ENCODE measurements at places on chromosomes 2 and 18.

DNA sequence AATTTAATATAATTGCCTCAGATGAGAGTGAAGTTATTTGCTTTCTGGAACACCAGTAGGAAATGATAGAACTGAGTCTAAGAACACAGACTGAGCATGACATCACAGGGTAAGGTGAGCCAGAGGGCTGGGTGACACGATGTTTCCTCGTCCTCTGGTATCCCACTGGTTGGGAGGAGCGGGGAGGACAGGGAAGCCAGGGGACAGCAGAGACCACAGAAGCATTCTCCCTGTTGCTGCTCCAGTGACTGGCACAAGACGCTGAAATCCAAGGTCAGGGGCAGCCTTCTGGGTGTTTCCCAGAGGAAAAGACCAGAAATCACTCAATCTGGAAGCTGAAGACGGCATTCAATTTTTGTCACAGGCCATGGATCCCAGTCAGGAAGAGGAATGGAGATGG, 363.4 kb upstream of the SOX11 start:
- no peak for DNase-seq

DNA sequence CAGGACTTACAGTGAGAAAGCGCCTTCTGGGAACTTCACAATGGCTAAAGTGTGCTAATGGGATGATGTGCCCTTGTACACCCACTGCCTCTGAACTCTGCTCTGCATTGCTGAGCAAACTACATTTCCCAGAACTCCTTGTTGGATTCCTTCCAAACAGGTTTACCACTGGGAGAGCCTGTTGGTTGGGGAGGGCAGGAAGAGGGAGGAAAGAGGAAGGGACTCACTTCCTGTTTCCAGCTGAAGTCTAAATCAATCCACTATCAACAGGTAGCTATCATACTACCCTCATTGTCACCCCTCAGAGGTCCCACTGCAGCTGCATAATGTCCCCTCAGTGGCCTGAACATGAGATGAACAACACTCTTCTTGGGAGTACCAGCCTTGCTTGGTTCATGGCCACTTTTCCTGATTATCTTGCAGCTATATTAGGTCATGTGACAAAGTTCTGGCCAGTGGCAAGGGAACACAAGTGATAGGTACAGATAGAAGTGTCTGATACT, 109.7 kb downstream of the MSH2 start:
- no peak for DNase-seq

DNA sequence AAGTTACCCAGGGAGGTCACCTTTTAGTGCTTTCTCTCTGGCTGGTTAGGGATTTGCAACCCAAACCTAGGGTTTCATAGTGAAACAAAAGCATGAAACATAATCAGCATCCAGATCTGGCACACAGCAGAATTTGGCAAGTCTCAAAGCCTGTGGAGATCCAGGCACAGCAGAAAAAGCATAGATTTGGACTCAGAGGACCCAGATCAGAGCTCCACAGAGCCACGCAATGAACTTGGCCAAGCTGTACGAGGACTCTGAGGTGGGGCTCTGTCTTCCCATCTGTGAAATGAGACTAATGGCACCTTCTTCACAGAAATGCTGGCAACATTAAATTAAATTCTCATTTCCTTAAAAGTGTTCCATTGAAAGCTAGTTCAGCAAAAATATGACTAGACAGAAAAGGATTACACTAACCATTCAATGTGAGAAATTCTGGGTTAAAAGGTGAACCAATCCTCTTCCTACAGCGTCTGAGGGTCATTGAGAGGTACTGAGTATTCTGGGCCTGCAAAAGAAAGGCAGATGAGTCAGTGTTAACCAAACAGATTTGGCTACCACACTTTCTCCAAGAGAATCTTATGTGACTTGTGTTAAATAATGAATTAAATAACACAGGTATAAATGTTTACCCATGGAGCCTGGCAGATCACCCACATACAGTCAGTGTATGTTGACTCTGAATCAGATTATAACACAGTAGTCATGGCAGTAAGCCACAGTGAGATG, 266.3 kb downstream of the MREG start:
- DNase-seq = no peak

- no peak for DNase-seq
These were observed 139.7 kb downstream of the ROCK1 start for GRCh38 chr18:20971886-20972267.

DNA sequence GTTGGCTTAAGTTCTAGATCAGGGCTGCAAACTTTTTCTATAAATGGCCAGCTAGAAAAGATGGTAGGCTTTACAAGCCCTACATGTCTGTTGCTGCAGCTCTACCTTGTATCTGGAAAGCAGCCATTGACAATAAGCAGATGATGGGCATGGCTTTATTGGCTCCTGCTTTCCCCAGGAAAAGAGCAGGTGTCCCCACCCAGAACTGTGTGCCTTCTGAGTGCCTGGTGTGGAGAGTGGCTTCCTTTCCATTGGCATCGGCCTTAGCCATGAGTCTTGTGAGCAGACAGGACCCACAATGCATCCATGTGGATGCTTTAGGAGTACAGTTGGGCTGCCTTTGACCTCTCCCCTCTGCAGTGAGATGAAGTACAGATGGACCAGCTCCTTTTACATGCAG, 120.2 kb downstream of the CD8B2 start:
- DNase-seq = no peak

DNA sequence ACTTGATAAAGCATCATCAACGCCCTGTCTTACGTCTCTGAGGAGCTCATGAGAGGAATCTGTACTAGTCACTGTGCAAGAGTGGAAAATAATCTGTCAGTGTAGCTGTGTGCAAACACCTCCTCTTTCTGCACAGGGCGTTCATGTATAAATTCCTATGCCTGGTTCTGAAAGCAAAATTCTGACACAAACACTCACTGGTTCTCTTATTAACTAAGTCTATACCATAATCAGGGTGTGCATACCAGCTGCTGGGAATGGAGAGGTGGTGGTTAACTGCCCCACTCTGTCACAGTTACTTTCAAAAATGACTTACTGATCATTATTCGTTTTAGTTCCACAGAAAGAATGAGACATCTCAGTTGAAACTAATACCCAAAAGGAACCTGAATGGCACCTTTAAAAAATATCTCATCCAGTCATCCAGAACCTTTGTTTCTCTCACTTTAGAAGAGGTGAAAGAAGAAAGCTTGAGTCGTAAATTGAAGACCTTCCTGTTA, 35.7 kb downstream of the STK39 start:
- peak; percentile 31 for DNase-seq

- no peak for DNase-seq
These were observed 12.1 kb downstream of the LRRTM1 start for GRCh38 chr2:80292474-80292873.

All from stimulated activated CD4-positive, alpha-beta T cell treated with anti-CD3 and anti-CD28 coated beads, Interleukin-4, amount 100 ng/mL, for 1 hour (primary cell).